ENCODE measurements at places on chromosomes 3 and 15.
A peak's percentile ranks its signal among the peaks of the same experiment; 100 is the strongest.

DNA sequence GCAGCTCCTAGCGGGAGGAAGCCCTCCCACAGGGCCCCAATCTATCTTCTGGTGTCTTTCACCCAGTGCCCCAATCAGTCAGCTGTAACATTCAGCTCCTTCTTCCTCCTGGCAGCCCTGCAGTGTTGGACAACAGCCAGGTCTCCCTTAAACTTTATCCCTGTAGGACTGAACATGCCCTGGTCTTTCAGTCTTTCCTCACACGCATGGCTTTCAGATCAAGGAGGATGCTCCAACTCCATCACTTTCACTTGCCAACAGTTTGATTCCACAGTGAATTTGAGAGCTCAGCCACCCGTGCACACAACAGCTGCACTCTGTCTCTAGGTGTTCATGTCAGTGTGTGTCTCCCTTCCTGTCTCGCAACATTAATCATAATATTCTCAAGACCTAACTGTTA is 28.5 kb upstream of the LRRC34 start:
- DNase-seq, result no peak

DNA sequence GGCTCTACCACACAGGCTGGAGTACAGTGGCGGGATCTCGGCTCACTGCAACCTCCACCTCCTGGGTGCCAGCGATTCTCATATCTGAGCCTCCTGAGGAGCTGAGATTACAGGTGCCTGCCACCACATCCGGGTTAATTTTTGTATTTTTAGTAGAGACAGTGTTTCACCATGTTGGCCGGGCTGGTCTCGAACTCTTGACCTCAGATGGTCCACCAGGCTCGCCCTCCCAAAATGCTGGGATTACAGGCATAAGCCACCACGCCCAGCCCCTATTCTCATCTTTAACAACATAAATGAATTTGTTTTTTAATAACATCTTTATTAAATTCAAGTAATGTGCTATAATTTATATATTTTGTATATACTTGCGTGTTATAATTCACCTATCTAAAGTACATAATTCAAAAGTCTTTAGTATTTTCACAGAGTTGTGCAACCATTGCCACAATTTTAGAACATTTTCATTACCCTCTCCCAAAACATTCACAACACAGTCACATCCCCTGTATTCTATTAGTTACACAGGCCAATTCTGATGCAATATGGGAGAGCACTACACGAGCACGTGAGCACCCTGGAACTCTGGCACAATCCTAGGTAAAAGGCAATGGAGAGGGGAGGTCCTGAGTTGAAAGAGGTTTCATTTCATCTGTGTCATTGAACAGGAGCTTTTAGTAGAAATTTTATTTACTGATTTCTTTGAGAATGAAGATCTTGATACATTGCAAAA is 21.2 kb upstream of the MTMR14 start:
- DNase-seq, result no peak

GRCh38 chr3:12661926-12662592 is 1.9 kb downstream of the RAF1 start:
- no peak for DNase-seq

DNA sequence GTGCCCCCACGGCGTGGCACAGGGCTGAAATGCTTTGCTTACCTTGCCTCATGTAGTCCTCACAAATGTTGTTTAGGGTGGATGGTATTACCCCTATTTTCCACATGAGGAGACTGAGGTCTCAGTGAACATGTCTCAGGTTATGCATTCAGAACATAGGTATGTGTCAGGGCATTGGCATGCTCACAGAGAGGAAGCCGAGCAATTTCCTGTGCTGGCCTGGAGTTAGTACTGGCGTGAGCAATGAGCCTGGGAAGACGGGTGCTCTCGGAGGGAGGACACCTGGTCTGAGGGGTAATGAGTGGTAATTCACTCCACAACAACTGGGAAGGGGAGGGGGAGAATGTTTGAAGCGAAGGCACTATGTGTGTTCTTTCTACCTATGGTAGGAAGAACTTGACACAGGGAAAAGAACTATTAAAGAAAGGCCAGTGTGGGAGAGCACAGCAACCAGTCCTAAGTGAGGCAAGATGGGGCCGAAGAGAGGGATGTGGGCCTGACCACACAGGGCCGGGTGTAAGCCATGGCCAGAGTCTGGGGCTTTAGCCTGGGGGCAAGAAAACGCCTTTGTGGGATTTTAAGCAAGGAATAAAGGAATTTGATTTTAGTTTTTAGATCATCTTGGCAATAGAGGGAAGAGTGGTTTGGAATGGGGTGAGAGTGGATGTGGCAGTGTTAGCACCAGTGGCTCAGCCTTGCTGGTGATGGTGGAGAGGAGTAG is 4.9 kb upstream of the FAM131A start:
- no peak for DNase-seq

DNA sequence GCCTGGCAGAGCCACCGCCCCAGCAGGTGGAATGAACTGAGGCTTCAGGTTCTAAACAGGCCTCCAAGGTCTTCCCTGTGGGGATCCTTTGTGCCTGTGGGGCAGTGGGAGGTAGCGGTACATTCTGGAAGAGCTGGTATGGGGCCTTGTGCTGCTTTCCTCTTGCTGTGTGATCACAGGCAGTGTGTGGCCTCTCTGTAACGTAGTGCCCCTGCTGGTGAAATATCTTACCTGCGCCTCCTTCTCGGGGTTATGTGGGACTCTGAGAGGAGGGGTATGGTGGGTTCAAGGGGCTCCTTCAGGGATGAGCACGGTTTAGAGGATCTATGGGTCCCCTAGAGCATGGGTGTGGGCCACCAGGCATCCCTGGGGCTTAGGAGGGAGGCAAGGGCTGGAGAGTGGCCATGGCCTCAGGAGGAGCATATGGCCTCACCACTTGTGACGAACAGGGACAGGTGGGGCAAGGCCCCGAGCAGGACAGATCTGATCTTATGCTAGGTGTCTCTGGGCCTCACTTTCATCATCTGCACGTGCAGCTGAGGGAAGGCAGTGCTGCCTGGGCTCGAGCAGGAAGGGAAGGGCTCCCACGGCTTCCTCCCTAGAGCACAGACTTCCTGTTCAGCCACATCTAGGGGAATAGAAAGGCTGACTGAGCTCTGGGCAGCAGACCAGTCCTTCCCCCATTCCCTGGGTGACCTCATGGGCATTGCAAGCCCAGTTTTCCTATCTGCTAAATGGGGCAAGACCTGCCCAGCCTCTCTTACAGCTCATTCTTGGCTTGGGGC is 1.9 kb upstream of the ALS2CL start:
- peak; percentile 90 for DNase-seq

GRCh38 chr3:44235604-44236484 is 5.8 kb upstream of the TOPAZ1 start:
- peak; percentile 47 for DNase-seq

All from GF-D8 (cell line).